ENCODE measurements at places on chromosomes 6 and 20. TPM values are rescaled to one million over a fixed set of nuclear protein-coding genes. Genes with fewer than 3 reads are reported as not detected.

ZNF831 gene
- total RNA-seq: not detected

IMPG1 gene
- total RNA-seq: not detected

EYS gene
- 1.6 TPM for total RNA-seq

ENPP5 gene
- not detected for total RNA-seq

Data from MCF 10A (cell line).